CD4-positive, alpha-beta T cell treated with Interleukin-17A for 1 hour (primary cell): ENCODE measurements at places on chromosomes 6 and 20.

DNA sequence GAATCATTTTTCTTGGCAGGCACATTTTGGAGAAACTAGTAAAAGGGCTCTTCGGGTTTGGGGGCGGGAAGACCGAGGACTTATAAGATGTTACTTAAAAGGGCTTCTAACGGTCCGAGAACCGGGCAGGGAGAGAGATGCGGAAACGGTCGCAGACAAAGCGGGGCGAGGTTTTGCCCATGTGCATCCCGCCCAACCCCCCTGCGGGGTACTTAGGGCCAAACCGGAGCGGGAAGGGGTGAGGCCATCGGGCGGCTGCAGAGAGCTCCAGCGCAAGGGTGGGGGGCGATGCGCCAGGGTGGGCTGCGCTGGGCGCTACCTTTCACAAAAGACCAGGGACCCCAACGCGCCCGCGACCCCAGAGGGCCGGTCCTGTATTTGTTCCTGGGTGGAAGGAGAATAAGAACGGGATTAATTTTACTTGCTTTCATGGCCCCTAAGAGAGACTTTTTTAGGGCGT is 616 bp downstream of the TUBB start:
- peak; percentile 58 for DNase-seq

DNA sequence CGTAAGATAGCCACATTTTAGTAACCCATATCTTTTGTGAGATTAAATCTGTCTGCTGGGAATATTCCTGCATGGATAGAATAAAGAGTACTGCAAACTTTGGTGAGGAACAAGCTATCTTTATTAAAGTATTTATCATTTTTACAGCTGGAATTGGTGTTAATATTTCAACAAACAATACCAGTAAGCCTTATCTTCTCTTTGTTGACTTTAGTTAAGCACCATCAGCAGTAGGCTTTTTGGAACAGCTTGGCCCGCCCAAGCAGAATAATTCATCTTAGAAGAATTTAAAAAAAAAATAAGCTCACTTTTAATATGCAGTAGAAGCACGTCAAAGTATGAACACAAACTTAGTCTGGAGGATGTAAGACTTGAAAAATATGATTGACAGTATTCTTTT is 917.8 kb upstream of the ADGRB3 start:
- no peak for DNase-seq

- no peak for DNase-seq
These were observed 48.4 kb upstream of the CDYL start for GRCh38 chr6:4727671-4728435.

- DNase-seq: no peak
These were observed 315.4 kb upstream of the CDYL start for GRCh38 chr6:4460586-4461475.

DNA sequence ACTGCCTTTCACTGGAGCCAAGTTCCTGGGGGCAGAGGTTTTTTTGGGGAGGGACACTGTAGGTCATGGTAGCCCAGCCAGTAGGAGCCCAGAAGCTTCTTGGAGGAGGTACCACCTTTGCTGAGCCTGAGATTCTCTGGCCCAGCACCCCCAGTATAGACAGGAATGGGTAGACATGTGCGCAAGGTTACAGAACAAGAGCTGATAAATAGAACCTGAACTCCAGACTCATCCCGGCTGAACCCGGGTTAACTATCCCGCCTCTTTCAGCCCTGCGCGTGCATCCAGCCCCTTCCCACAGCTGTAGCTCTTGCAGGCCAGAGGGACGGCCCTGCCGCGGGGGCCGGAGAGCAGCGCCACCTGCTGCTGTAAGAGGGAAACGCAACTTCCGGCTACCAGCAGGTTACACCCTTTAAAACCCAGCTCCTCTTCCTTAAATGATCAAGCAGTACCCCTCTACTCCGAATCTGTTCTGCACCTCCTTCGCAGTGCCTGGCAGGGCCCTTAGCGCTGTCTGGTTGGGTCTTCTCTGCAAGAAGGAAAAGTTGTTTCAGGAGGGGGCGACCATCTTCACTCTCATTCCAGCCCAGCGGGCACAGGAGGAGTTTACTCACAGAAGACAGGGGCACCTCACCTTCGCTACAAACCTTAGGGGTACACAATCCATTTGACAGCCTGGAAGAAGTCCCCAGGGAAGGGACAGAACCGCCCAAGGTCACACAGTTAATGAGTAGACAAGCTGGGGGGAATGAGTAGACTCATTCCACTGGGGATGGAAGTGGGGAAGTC is 7.5 kb downstream of the SRXN1 start:
- peak; percentile 69 for DNase-seq

DNA sequence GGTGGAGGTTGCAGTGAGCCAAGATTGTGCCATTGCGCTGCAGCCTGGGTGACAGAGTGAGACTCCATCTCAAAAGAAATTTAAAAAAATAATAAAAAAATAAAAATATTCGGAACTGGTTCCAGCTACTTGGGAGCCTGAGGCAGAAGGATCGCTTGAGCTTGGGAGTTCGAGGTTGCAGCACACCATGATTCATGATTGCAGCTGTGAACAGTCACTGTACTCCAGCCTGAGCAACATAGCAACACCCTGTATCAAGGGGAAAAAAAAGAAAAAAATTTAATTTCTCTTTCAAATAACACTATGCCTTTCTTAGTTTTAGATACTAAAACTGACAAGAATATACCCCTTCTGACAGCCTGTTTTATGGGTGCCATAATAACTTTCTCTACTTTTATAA is 10.5 kb downstream of the KDM1B start:
- DNase-seq: no peak
